ENCODE measurements at places on chromosomes 1 and 21. TPM values are rescaled to one million over a fixed set of nuclear protein-coding genes. Genes with fewer than 3 reads are reported as not detected.

Gene CHIT1
- total RNA-seq = not detected

Gene SPOCD1
- total RNA-seq = 0.56 TPM

Gene A3GALT2
- total RNA-seq = not detected

Gene SH2D2A
- 1.0 TPM for total RNA-seq

Gene FOXD2
- total RNA-seq = 19.4 TPM

- no peak for DNase-seq
Observed at GRCh38 chr1:87115317-87115890, 201.0 kb downstream of the HS2ST1 start.

- no peak for DNase-seq
Observed at GRCh38 chr1:45892068-45892785, 88.8 kb downstream of the MAST2 start.

DNA sequence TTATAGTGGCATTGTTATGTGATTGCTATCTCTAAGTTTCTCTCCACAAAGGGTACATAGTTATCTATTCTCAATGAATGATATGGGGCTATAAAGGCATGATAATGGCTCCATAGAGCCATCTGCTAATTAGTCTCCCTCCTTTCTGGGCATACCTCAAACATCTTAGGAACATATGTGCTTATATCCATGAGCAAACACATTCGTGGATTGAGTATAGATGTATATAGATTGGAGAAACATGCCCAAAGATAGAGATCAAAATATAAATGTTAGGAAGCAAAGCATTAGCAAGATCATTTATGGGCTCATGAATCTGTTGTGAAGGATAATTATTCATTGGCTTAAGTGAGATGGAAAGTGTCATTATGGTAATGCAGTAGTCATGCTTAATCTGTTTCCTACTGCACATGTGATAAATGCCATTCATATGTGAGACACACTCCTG, 155.8 kb upstream of the UBE2U start:
- no peak for DNase-seq

DNA sequence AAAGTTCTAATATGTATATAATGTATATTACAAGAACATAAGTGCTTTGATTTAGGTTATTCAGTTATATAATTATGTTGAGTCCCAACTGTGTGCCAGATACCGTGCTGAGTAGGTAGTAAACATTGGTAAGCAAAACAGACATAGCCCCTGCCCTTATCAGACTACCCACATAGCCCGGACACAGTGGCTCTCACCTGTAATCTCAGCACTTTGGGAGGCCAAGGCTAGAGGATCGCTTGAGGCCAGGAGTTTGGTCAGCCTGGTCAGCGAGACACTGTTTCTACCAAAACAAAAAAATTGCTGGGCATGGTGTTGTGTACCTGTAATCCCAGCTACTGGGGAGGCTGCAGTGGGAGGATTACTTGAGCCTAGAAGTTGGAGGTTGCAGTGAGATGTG, 30.7 kb downstream of the RNF11 start:
- no peak for DNase-seq

- DNase-seq = no peak
Observed at GRCh38 chr1:205480349-205480985, 24.0 kb upstream of the CDK18 start.

- no peak for DNase-seq
Observed at GRCh38 chr1:2479618-2480017, 3.5 kb downstream of the PLCH2 start.

Data from neural crest cell (in vitro differentiated cells).